Thoracic aorta (tissue), 2 donors: ENCODE measurements at places on chromosomes 12 and 14.

DNA sequence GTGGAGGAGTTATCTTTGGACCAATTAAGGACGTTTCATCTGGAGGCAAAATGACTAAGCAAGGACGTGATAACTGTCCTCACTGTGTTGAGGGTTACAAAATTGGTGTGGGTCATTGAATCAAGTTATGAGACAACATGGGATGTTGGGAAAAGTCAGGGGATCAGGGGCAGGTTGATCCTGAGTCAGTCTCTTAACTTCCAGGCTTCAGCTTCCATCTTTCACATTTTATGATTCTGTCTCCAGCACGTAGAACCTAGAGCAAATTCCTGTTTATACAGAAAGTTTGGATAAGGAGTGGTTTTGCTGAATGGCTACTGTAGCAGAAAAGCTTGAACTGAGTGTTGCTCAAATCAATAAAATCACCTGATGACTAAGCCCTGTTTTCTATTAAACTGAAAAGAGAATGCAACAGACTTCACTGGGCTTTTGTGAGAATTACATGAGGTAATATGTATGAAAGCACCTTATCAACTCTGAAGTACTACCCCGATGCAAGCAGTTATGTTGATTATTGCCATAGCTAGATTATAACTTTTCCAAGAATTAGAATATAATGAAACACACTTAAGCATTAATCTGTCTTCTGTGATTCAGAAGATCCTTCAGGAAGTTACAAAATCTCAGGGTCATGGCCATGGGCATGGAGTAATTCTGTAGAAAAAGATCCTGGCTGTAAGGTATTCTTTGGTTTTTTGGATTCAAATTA, 184.8 kb downstream of the ETV6 start:
- DNase-seq, result no peak

DNA sequence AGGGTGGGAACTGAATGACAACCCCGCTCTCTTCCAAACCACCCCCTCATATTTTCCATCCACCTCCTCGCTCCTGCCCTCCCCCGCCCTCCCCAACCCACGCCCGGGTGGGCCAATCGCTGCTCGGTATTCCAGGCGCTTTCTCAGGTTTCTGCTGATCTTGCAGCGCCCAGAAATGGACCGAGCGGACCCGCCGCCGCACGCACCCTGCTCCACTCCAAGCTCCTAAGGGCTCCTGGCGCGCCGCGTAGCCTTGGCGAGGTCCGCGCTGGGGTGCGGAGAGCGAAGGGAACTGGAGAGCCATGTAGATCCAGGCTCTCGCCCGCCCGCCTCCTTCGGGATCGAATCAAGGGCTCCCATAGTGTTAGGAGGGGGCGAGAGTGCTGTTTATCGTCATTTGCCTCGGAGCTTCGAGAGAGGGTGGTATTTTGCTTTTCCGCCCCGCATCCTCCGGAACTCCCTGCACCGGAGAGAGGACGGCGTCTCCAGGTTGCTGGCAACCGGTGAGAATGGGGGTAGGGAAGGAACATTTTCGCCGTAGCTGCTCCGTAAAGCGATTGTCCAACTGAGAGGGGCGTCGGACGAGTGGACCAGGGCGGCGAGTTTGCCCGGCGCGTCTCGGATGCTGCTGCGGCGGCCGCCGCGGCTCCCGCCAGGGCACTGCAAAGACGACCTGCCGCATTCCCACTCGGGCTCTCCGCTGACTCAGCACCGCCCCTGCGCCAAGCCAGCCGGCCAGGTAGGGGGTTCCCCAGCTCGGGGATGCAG, at the start of gene KCNA1:
Gene KCNA1, plus strand, starts transcription at position 172 of the 768 bp plus-strand sequence. CDS start 1,474 bp downstream, outside the sequence.
- no peak for DNase-seq

GRCh38 chr14:76104802-76105355, 46.8 kb upstream of the GPATCH2L start:
- no peak for DNase-seq

DNA sequence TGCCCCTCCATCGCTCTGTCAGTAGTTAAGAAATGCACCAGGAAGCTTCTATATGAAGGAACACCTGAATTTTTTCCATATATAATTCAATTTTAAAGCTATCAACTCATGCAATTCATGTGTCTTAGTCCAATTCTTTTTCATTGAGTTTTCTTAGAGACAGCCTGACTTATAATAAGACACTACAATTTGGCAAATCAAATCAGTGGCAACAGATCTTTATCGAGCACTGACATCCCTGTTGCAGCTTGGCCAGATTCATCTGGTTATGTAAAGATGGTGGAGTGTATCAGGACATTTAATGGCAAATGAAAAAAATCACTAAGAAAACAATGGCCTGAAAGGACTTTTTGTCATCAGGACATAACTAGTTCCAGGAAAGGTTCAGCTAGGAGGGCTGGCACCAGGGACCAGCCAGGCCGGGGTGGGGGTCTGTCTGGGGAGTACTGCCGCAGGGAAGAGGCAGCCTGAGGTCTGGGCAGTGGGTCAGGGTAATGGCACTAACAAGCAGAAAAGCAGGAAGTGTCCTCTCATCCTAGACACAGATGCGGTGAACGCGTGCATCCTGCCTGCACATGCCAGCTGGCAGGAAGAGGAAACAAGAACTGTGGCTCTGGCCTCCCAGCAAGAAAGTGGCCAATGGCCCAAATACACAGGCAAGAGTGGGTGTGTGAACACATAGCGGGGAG, 100.5 kb upstream of the LMNTD1 start:
- no peak for DNase-seq

- DNase-seq, result no peak
These were observed 26.1 kb upstream of the FOXN3 start for GRCh38 chr14:89443042-89443629.

DNA sequence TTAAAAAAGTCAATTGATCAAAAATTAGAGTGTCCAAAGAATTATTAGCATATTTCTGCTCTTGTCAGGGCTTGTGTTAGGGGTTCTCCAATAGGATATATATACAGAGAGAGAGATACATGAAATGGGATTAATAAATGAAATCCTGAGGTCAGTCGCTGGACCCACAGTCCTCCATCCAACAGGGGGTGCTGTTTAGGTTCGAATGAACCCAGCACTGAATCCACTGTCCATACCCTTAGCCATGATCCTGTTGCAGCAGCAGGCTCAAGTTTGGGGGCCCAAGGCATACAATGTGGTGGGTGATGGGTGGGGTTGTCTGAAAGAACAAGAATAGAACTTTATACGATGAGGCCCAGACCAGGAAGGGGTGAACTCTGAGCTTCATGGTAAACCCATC, 780 bp upstream of the MYO1H start:
- DNase-seq, result no peak

DNA sequence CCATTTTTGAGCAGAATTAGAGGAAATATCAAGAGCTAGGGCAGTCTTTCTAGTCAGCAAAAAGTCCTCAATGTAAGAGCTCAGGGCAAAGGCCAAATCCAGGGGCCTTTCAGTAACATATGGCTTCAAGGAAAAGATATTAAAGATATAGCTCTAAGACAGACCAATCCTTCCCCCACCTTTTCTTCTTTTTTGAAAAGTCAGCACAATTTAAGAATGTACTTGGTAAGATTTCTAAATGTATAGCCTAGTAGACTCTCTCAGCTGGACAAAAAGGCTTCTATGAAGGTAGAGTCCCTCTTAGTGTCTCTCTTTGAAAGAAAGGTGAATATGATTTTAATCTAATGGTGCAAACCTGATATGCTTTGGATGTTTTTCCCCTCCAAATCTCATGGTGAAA, 515.7 kb downstream of the VRK1 start:
- no peak for DNase-seq

GRCh38 chr12:65741656-65742017, 82.6 kb upstream of the HMGA2 start:
- DNase-seq, result no peak

GRCh38 chr12:45726603-45727300, 2.8 kb upstream of the ARID2 start:
- no peak for DNase-seq

DNA sequence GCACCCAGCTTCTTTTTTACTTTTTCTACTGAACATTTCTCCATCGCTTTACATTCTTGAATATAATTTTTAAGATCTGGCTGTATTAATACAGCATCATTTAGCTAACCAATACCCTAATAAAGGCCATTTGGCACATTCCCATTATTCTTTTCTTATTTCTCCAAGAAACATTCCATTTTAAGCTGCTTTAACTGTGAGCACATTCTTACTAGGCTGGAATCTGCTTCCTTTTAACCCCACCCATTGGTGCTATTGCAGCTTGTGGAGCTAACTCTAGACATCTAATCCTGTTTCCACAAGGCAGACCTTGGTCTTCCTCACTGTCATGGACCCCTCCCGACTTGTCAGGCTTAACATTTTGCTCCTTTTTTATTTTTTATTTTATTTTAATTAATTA, 15.2 kb downstream of the CALM1 start:
- DNase-seq, result no peak

DNA sequence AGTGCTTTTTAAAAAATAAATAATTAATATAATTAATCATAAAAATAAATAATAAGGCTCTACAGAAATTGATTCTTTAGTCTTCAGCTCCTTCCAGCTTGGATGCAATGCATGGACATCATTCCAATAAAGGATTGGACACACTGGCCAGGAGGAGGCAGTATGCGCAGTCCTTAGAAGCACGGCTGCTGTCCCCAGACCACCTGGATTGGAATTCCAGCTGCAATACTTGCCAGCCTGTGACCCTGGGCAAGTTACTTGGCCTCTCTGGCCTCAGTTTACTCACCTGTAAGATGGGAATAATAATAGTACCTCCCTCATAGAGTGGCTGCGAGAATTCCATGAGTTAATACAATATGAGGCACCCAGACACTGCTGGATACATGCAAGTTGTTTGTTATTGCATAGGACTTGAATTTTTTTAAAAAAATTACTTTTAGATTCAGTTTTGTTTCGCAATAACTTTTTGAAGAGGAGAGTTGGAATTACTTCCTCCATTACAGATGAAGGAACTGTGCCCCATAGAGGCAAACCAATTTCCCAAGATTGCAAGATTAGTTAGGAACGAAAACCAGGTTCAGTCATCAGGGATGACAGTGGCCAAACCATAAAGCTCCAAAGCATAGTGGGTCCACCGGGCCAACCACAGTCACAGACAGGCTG, 12.2 kb downstream of the RPH3A start:
- no peak for DNase-seq
